Chondrocyte (in vitro differentiated cells): ENCODE measurements at places on chromosomes 7 and 10. TPM values are rescaled to one million over a fixed set of nuclear protein-coding genes. Genes with fewer than 3 reads are reported as not detected.

- DNase-seq: no peak
- H3K36me3 ChIP-seq: peaks cover 4% of the 10 kb centered on the region
Measured at GRCh38 chr7:27840313-27840712, 100.4 kb downstream of the TAX1BP1 start.

GRCh38 chr7:44161371-44161770 lies 20.2 kb upstream of the MYL7 start:
- H3K4me1 ChIP-seq: peaks cover 27% of the 10 kb centered on the region
- no peak overlapping the region for H3K4me3 ChIP-seq
- DNase-seq: no peak
- no peaks in the 10 kb centered on the region for H3K36me3 ChIP-seq

DNA sequence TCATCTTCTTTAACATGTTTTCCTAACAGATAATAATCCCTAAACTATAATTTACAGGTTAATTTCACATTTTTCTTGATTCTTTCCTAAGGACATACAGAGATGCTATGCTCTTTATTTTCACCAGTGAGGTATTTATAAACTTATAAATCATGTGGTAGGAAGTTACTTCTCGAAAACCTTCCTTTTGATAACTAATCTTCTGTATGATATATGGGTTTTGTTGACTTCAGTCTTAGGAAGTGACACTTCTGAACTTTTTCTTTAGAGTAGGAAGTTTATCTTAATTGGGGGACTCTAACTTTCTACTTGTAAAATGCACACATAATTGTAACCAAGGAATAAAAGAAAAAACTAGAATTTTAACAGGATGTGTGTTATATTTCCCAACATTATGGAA lies 9.8 kb upstream of the PNPLA8 start:
- H3K27me3 ChIP-seq: no peaks in the 10 kb centered on the region
- H3K27ac ChIP-seq: no peak overlapping the region
- no peaks in the 10 kb centered on the region for H3K4me1 ChIP-seq
- no peak for DNase-seq
- no peak overlapping the region for H3K4me3 ChIP-seq

GRCh38 chr10:77413231-77413630 lies 224.4 kb downstream of the KCNMA1 start:
- no peaks in the 10 kb centered on the region for H3K27me3 ChIP-seq
- H3K27ac ChIP-seq: peak overlapping the region; percentile 81
- no peak overlapping the region for H3K4me3 ChIP-seq
- H3K36me3 ChIP-seq: peaks cover 2% of the 10 kb centered on the region
- DNase-seq: no peak

DNA sequence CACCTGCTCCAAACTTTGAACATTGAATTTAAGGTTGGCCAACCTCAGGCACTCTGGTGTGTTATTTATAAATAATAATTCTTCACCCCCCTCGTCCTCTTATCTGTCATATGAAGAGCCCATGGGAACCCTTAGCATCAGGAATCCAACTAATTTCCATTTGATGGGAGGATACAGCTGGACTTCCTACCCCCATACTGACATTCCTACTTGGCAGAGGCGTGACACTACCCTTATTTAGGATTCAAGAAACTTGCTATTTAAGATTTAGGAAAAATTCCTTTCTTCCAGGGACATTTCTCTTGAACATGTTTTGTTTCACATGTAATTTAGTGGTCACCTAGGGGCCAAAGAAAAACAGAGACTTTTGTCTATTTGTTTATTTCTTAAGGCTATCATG lies 171.9 kb upstream of the NRP1 start:
- no peak overlapping the region for H3K4me3 ChIP-seq
- DNase-seq: no peak
- no peaks in the 10 kb centered on the region for H3K27me3 ChIP-seq
- H3K4me1 ChIP-seq: peaks cover 22% of the 10 kb centered on the region

- no peak for DNase-seq
- H3K4me3 ChIP-seq: no peak overlapping the region
- peaks cover 28% of the 10 kb centered on the region for H3K4me1 ChIP-seq
- H3K27me3 ChIP-seq: no peaks in the 10 kb centered on the region
- H3K36me3 ChIP-seq: no peaks in the 10 kb centered on the region
Measured at GRCh38 chr10:27614776-27615175, 110.7 kb downstream of the RAB18 start.

- H3K4me1 ChIP-seq: peaks cover 4% of the 10 kb centered on the region
- H3K27ac ChIP-seq: no peak overlapping the region
- H3K27me3 ChIP-seq: no peaks in the 10 kb centered on the region
- no peaks in the 10 kb centered on the region for H3K36me3 ChIP-seq
Measured at GRCh38 chr10:45466784-45467183, 92.8 kb downstream of the ALOX5 start.

DNA sequence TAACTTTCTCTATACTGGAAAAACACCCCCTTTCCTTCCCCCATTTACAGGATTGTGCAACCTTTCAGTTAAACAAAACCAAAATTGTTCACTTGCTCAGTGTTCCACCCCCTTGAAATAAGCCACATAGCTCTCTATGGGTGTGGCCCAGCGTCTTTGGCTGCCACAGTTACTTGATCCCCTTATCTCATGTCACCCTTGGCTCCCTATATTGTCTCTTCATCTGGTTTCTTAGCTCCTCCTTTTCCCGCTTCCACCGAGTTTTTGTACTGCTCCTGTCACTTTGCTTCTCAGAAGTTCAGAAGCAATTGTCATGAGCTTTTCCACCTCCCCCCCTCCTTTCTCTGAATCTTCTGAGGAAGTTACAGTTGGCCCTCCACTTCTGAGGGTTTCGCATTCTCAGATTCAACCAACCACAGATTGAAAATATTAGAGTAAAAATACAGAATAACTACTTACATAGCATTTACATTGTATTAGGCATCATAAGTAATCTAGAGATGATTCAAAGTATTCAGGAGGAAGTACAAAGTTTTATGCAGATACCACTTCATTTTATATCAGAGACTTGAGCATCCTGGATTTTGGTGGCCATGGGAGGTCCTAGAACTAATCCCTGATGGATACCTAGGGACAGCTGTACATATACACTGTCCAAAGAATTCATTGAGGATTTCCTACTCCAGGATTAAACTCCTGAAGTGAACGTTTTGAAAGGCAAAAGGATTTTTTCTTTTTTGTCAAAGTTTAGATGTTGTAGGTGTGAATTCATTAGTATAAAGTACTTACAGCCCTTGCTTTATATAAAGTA lies 60.4 kb downstream of the ADD3 start:
- H3K4me1 ChIP-seq: peaks cover 28% of the 10 kb centered on the region
- H3K27me3 ChIP-seq: no peaks in the 10 kb centered on the region
- H3K4me3 ChIP-seq: no peak overlapping the region
- no peak for DNase-seq
- H3K27ac ChIP-seq: peak overlapping the region; percentile 55

- peak overlapping the region; percentile 96 for H3K27ac ChIP-seq
- H3K4me1 ChIP-seq: peaks cover 68% of the 10 kb centered on the region
- peaks cover 3% of the 10 kb centered on the region for H3K36me3 ChIP-seq
- no peaks in the 10 kb centered on the region for H3K27me3 ChIP-seq
Measured at GRCh38 chr10:28294809-28295208, 8.1 kb downstream of the MPP7 start.

- no peak overlapping the region for H3K27ac ChIP-seq
- H3K36me3 ChIP-seq: peaks cover 2% of the 10 kb centered on the region
- DNase-seq: no peak
- no peaks in the 10 kb centered on the region for H3K4me1 ChIP-seq
- no peaks in the 10 kb centered on the region for H3K27me3 ChIP-seq
- H3K4me3 ChIP-seq: no peak overlapping the region
Measured at GRCh38 chr7:158461824-158462223, 125.8 kb downstream of the PTPRN2 start.

DNA sequence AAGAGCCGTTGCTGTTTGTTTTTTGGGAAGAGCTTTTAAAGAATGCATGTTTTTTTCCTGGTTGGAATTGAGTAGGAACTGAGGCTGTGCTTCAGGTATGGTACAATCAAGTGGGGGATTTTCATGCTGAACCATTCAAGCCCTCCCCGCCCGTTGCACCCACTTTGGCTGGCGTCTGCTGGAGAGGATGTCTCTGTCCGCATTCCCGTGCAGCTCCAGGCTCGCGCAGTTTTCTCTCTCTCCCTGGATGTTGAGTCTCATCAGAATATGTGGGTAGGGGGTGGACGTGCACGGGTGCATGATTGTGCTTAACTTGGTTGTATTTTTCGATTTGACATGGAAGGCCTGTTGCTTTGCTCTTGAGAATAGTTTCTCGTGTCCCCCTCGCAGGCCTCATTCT lies 31.6 kb downstream of the PFKFB3 start:
- no peaks in the 10 kb centered on the region for H3K27me3 ChIP-seq
- H3K4me3 ChIP-seq: no peak overlapping the region
- peaks cover 38% of the 10 kb centered on the region for H3K36me3 ChIP-seq
- DNase-seq: peak; percentile 79
- H3K4me1 ChIP-seq: peaks cover 25% of the 10 kb centered on the region

DNA sequence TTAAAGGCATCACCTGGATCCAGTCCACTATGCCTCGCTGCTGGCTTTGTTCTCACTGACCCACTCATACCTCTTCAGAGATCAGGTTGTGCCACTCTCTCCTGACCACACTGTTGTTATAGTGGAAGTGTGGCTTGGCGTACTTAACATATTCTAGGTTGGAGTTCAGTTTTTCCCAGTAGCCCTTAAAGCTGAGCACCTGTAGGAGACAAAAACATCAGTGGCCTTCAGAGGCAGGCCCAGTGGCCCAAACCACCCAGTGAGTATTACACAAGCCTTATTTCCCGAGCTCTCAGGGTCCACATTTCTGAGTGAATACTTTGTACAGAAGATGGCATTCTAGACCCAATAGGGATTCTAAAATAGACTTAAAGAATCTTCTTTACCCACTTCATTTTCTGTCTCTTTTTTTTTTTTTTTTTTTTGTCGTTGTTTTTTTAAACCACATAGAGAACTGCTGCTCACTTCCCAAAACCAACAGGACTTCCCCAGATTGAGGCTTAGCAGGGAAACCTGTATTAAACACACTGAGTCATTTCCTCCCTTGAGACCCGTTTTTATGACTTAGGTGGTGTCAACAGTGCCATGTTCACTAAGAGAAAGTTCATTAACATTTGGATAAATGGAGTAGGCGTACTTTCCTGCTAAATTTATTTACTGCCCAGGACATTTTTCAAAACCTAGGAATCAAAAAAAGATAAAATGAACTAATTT lies 85.8 kb downstream of the GSAP start:
- DNase-seq: no peak
- H3K27ac ChIP-seq: no peak overlapping the region
- no peak overlapping the region for H3K4me3 ChIP-seq
- H3K36me3 ChIP-seq: no peaks in the 10 kb centered on the region

GRCh38 chr7:42351316-42351935 lies 114.4 kb upstream of the GLI3 start:
- H3K36me3 ChIP-seq: no peaks in the 10 kb centered on the region
- peaks cover 24% of the 10 kb centered on the region for H3K4me1 ChIP-seq
- peak overlapping the region; percentile 19 for H3K27ac ChIP-seq
- H3K27me3 ChIP-seq: no peaks in the 10 kb centered on the region
- no peak for DNase-seq
- no peak overlapping the region for H3K4me3 ChIP-seq

DNA sequence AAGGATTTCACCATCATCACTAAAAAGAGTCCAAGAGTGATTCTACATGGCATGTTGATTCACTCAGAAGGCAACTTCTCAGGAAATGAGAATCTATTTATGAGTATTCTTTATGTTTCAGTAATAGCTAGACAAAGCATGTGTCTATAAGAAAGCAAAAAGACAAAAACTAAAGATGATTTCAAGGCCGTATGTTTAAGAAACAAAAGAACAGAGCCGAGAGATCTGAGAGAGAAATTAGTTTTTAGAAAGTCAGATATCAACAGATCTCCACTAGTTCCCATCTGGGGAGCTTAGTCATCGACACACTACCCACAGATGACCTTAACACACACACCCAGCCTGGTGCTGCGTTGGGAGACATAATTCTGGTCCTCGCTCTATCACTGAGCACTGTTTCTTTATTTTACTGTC lies 21.0 kb downstream of the PIP4K2A start:
- H3K4me3 ChIP-seq: no peak overlapping the region
- H3K27ac ChIP-seq: peak overlapping the region; percentile 18
- H3K4me1 ChIP-seq: peaks cover 26% of the 10 kb centered on the region
- no peaks in the 10 kb centered on the region for H3K36me3 ChIP-seq
- no peak for DNase-seq

DNA sequence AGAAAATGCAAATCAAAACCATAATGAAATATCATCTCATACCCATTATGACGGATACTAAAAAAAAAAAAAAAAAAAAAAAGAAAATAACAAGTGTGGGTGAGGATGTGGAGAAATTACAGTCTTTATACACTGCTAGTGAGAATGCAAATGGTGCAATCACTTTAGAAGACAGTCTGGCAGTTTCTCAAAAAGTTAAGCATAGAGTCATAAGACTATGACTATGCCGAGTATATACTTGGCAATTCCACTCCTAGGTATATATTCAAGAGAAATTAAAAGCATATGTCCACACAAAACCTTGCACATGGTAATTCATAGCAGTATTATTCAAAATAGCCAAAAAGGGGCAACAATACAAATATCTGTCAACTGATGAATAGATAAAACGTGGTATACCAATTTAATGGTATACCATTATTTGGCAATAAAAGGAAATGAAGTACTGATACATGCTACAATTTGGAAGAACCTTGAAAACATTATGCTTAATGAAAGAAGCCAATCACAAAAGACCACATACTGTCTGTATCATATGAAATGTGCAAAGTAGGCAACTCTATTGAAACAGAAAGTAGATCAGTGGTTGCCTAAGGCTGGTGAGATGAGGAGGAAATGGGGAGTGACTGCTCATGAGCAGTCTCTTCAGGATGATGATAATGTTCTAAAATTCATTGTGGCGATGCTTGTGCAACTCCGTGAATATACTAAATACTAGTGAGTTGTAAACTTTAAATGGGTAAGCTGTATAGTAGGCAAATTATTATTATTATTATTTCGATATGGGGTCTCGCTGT lies 90.1 kb upstream of the NANOS1 start:
- H3K4me3 ChIP-seq: no peak overlapping the region
- H3K27me3 ChIP-seq: peaks cover 5% of the 10 kb centered on the region
- no peak for DNase-seq
- no peaks in the 10 kb centered on the region for H3K36me3 ChIP-seq
- no peaks in the 10 kb centered on the region for H3K4me1 ChIP-seq

DNA sequence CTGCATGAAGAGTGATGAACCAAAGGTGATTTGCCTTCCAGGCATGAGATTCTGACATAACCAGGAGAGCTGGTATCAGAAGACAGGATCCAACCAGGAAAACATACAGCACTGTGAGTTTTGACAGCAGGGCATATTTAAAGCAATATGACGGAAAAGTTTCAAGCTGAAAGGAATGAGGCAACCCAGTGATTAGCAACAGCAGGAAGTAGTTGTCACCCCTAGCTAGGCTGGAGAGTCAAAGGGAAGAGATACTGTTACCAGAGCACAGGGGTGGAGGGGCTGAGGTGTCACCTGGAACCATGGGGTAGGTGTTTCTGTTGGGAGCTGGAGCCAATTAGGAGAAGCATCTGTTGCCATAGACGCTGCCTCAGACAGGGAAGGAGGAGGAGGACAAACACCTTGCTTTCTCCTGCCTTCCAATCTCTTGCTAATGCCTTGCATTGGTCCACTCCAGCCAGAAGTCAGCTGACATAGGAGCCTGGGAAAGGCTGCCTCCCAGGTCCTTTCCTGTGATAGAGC lies 125.4 kb upstream of the SORCS3 start:
- H3K36me3 ChIP-seq: no peaks in the 10 kb centered on the region
- H3K27ac ChIP-seq: no peak overlapping the region
- H3K4me3 ChIP-seq: no peak overlapping the region
- no peak for DNase-seq
- peaks cover 8% of the 10 kb centered on the region for H3K27me3 ChIP-seq

Gene ZNF365
- 5.2 to 10.9 TPM (median 6.0 TPM) in 3 replicates for total RNA-seq

Gene SAMD9
- 4.2 to 13.8 TPM (median 5.0 TPM) in 3 replicates for total RNA-seq

Gene WNT8B
- total RNA-seq: not detected in 3 replicates

Gene SRRT
- total RNA-seq: 104 to 138 TPM (median 105 TPM) in 3 replicates

Gene METTL27
- total RNA-seq: 0.51 to 1.7 TPM (median 0.99 TPM) in 3 replicates

Gene CYREN
- 26.4 to 33.7 TPM (median 30.2 TPM) in 3 replicates for total RNA-seq

Gene GPR85
- 0.40 to 0.90 TPM (median 0.63 TPM) in 3 replicates for total RNA-seq
